GM04504 (cell line): ENCODE measurements at places on chromosomes 5 and 9.

GRCh38 chr9:5357431-5358105 lies 17.9 kb upstream of the RLN1 start:
- no peak for DNase-seq

- no peak for DNase-seq
Measured at GRCh38 chr9:133951265-133951664, 40.9 kb downstream of the VAV2 start.

DNA sequence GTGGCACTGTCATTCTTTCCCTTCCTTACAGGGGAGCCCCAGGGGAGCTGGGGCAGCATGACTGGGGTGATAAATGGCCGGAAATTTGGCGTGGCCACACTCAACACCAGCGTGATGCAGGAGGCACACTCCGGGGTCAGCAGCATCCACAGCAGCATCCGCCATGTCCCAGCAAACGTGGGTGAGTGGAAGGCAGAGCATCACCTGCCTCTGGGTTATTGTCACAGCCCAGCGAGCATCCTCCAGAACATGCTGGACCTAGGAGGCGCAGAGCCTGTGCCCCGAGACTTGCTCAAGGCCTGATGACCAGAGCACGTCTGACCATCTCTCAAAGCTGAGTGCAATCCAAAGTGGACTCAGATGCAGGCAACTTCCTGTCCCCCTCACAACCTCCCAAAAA lies 22.2 kb upstream of the ASS1 start:
- no peak for DNase-seq

DNA sequence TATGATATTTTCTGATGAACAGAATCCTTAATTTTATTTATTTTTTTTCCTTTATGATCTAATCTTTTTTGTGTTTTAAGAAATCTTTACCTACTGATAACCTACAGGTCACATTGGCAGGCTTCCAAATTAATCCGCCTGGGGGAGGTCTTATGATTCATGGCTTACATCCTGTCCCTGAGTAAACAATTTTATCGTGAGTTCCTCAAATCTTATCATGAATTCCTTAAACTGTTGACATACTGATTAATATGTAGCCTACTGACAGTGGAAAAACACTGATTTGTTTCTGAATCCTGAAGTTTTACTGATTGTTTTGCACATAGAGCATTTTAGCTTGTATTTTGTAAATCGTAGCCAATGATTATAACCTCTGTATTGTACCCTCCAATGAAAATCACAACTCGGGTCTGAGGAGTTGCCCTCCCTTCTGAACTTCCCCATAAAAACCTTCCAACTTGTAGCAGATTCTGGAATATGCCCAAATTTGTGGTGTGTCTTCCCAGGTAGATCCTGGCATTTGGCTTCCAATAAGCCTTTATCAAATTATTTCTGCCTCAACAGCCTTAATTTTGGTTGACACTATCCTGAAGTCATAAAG lies 105.6 kb downstream of the VCAN start:
- no peak for DNase-seq

GRCh38 chr9:90579181-90579580 lies 63.4 kb downstream of the DIRAS2 start:
- no peak for DNase-seq

DNA sequence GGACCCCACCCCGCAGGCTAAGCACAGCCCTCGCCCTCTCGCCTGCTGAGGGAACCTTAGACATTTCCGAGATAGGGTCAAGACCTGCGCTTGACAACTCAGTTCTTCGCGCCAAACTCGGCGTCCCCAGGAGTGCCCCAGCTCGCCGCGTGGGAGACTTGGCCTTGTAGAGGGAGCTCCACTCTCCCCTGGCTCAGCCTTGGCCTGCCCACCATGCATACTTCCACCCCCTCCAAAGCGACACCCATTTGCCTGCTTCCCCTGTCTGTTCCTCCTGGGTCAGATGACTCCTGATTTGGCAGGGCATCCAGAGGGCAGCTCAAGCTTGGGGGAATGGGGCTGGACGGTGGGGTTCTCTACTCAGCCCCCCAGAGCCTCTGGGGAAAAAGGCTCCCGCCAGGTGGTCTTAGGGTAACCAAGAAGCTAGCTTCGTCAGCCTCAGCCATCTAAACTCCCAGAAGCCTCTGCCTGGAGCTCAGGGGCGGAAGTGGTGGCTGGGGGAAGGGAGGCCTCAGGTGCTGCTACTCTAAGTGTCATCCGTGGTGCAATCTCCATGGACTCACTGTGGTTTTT lies 560 bp downstream of the DOCK2 start:
- DNase-seq: no peak

DNA sequence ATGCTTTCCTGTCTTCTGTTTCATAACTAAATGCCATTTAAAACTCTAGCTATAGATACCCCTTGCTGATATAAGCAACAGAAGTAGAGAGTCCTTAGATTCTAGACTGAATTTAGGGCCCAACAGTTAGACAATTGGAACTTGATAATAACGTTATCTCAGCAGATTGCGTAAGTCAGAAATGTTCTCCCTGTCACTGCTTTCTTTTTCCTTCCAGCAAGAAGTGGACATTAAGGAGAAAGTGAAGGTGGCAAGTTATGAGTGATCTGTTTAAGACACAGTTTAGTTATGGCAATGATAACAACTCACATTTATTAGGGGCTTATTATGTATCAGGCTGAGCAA lies 6.9 kb upstream of the GLIS3 start:
- no peak for DNase-seq

DNA sequence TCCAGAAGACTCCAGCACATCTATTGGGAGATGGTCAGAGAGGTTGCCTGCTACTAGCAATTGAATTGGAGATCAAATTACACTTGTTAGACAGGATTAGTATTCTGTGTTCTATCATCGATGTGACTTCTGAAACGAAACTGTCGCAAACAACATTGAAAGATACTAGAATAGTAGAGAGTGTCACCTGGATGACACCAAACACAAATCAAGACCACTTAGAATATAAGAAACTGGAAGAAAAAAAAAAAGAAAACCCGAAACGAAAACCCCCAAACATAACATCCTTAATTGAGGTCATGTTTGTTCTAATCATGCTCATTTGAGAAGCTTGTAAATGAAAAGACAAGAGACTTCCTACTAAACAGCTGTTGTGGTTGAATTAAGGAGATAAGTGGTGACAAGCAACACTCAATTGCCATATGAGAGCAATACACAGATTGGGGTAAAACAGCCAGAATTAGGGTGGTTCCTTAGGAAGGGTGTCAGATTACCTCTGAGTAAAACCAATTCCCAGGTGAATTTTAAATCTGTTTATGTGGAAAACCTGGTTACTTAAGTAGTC lies 97.6 kb downstream of the BASP1 start:
- no peak for DNase-seq

GRCh38 chr9:130185490-130186031 lies 13.4 kb downstream of the NCS1 start:
- no peak for DNase-seq

GRCh38 chr5:11300736-11301135 lies 539.7 kb upstream of the DAP start:
- no peak for DNase-seq

DNA sequence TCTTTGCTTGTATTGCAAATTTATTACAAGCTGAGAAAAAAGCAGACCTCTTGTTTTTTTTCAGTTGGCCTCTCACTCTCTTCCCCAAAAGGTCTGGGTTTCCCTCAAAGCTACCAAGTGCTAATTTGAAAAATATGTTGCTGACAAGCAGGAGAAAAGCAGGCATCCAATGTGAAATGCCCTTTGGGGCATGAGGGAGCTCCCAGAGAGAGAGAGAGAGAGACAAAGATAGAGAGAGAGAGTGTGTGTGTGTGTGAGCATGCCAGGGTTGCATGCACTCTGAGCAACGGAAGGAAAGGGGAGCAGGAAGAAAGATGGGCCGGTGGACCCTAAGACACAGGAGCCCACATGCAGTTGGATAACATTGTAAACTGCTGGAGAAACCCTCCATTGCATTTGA lies 358.4 kb downstream of the TMEM38B start:
- no peak for DNase-seq

GRCh38 chr5:135591277-135591676 lies 12.5 kb upstream of the CXCL14 start:
- DNase-seq: no peak

DNA sequence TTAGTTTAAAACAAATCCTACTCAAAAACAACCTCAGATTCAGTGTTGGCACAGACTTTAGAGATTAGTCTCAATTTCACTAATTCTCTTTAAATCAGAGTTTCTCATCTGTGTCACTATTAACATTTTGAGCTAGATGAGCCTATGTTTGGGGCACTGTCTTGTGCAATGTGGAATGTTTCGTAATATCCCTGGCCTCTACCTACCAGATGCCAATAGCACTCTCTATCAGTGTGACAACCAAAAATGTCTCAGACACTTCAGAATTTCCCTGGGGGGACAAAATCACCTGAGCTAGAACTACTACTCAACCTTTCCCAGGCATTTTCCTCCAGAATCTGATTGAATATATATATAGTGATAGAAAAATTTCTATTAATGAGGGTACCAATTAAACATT lies 465.2 kb upstream of the RGMB start:
- DNase-seq: no peak

DNA sequence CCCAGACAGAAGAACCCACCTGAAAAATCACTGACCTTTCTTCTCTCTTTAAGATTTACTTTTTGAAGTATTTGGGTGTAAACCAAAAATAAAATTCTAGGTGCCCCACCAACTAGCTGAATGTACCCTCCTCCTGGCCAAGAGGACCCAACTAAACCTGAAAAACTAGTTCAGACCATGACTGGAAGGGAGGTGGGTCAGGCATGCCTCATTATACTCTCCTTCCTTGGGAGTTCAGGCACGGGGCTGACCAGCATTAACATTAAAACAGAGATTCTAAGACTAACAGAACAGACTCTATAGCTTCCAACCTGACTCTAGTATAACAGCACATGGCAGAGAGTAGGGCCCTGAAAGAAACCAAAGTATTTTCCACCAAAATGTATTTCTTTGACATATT lies 61.4 kb downstream of the CERT1 start:
- DNase-seq: no peak

DNA sequence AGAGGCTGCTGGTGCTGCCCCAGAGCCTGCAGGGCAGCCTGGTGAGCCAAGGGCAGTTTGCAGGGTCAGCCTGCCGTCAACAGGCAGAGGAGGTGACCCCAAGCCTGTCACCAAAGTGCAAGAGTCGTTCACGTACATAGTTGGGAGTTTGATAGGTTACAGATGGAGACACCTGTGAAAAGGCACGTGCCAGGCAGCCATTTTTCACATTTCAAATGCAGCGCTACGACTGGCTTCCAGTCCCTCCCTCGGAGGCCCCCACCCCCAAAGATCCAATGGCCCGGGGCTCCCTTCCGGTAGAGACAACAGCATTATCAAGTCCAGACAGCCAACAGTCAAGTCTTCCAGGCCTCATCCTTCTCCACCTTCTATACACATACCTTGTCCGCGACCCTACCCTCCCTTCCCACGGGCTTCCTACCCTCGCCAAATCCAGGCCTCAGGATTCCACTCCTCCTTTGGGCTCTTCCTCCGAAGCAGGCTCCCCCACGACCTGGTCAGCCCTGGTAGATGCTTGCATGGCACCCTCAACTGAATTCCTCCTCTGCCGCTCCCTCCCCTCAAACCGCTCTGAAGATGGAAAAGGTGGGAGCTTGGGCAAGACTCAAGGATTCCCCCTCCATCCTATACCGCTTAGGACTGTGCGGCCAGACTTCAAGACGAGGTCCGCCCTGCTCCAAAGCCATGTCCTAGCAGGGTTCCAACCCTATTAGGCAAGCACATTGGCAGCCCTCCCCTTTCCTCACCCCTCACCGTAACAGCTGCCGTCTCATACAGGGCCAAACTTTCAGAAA lies 13.2 kb downstream of the HNRNPH1 start:
- no peak for DNase-seq

DNA sequence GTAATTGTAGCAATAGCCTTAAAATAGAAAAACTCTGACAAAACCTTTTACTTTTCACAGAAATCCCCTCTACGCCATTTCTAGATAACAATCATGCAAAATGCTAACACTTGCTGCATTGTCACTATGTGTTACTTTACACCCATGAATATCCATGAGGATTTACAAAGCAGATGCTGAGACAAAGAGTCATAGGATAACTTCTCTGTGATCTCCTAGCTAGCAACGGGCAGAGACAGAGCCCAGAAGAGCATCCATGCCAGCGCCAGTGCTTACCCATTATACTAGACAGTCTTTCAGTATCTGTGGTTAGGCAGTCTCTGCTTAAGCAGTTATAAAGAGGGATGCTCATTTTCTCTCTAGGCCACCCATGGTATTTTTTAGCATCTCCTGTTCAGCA lies 474.1 kb downstream of the CAAP1 start:
- DNase-seq: no peak

- no peak for DNase-seq
Measured at GRCh38 chr5:78779262-78779661, 130.7 kb upstream of the LHFPL2 start.

DNA sequence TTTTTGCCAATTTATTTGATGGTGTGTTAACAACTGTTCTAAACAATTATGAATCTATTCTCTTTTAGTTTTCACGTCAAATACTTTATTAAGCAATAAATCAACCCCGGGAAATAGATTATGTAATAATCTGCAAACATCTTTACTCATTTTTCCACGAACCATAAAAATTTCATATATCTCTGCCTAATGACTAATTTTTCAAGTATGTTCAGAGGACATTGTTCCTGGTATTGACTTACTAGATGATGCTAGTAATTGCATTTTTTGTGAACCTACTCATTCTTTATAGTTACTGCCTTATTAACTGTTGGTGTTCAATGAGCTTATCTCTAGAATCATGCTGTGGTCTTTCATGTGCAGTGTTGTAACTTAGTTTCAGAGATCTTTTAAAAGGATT lies 41.0 kb upstream of the FBN2 start:
- DNase-seq: peak; percentile 2

DNA sequence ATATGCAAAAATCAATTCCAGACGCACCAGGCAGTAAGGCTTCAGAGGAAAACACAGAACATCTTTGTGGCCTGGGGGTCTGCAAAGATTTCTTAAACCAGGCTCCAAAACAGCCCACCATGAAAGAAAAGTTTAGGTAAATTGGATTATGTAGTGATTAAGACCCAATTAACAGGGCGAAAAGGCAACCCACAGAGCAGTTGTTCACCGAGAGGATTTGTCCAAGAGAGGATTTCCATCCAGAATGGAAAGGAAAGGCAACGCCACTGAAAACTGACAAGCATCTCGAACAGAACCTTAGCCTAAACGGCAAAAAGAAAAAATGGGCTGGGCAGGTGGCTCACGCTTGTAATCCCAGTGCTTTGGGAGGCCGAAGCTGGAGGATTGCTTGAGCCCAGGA lies 37.4 kb downstream of the GLT6D1 start:
- DNase-seq: no peak

DNA sequence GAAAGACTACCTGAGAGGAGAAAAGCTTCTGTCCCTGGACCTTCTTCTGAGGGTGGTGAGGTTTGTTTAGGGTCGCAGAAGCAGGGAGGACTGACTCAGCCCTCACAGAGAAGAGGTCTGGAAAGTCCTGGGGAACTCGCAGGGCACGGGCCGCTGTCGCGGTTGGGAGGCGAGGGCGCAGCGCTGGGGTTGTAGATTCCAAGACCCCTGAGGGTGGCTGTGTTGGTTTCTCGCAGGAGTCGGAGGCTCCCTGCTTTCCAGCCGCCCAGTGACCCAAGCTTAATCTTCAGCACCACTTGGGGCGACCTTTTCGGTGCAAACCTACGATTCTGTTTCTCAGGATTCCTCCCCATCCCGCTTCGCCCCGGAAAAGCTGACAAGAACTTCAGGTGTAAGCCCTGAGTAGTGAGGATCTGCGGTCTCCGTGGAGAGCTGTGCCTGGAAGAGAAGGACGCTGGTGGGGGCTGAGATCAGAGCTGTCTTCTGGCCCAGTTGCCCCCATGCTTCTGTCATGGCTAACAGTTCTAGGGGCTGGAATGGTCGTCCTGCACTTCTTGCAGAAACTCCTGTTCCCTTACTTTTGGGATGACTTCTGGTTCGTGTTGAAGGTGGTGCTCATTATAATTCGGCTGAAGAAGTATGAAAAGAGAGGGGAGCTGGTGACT lies 482 bp downstream of the SLC27A6 start:
- no peak for DNase-seq
